ENCODE measurements at places on chromosomes 1 and 21.

DNA sequence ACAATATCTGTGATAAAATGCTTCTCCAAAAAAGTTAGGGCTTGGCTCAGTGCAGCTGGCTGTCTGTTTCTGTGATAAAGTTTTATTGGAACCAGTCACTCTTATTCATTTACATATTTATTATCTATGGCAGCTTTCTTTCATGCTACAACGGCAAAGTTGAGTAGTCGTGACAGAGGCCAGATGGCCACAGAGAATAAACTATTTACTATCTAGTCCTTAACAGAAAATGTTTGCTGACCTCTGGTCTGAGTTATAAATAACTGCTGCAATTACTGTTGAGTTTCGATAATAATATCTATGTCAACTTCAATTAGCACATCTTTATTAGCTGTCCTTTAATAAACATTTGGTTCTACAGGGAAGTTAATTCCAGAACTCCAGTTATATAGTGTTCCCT lies 180.2 kb upstream of the RUNX1 start:
- DNase-seq: no peak

GRCh38 chr1:165600793-165601192 lies 30.2 kb upstream of the MGST3 start:
- no peak for DNase-seq

DNA sequence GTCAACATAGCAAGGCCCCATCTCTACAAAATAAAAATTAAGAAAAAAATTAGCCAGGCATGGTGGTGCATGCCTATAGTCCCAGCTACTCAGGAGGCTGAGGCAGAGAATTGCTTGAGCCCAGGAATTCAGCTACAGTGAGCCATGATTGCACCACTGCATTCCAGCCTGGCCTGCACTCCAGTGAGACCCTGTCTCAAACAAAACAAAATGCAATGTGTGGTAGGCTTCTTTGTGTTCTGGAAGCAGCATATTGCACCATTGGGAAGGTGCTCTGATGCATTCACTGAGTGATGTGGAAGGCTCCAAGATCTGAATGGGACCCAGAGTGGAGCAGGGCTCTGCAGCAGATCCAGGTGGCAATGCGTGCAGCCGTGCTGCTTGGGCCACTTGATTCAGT lies 99.6 kb upstream of the COG2 start:
- no peak for DNase-seq

GRCh38 chr1:109994654-109995053 lies 10.1 kb downstream of the AHCYL1 start:
- no peak for DNase-seq

DNA sequence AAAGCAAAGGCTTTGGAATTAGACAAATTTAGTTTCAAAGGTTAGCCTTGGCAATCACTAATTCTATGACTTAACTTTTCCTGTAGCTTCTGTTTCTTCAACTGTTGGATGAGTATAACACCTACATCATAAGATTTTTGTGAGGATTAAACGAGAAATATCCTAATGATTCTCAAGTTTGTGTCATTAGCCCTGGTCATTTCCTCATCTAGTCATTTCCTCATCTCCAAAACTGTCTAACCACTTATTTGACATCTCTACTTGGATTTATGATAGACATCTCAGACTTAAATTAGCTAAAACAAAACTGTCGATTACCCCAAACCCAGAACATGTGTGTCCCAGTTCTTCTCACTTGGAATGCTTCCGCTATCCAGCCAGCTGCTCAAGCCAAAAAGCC lies 80.2 kb upstream of the CHODL start:
- no peak for DNase-seq

- no peak for DNase-seq
These were observed 17.1 kb downstream of the RPAP2 start for GRCh38 chr1:92315766-92316599.

DNA sequence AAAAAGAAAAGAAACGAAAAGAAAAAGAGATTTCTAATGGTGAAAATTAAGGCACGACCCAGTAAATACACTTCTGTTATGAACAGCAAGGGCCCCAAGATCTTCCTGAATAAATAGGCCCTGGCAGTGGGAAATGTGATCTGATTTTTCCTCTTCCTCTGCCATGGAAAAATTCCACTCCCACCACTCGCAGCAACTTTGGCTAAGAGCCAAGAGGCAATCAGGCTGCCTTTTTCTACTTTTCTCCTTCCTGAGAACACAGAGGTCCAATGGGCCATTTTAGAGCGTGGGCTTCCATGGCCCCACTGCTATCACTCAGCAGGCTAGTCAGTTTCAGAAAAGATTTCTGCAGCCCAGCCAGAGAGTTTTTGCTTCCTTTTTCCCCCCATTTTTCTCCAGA lies 33.7 kb upstream of the AK4 start:
- no peak for DNase-seq

DNA sequence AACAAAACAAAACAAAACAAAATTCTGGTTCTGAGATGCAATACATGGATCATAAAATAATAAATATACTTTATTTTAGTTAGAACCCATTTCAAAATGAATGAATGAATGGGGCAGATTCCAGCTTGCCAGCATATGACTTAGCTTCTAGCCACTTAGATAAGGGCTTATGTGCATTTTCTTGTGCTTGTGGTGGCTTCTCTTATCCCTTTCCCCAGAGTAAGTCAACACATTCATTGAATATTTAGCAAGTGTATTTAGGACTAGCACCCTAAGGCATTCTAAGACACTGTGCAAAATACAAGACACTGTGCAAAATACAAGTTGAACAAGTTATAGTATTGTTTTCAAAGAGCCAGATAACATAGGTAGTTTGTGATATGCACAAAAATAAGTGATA lies 4.7 kb downstream of the ADIPOR1 start:
- no peak for DNase-seq

DNA sequence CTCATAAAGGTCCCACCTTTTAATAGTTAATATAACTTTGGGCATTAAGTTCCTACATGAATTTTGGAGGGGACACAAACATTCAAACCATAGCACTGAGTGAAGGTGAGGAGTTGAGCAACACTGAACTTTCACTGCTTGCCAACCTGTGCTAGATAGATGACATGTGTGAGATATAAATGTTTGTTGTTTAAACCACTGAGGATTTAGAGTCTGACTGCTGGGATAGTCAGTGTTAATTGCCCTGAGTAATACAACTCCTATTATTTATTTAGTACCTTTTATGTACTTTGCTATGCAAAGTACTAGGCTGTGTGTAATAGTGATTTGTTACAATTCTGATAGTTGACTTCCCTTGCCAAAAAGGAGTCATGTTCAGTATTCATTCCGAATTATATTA lies 32.4 kb upstream of the SLC16A1 start:
- no peak for DNase-seq

GRCh38 chr1:31662463-31662862 lies 17.8 kb upstream of the PEF1 start:
- DNase-seq: no peak

GRCh38 chr1:170586321-170587252 lies 54.6 kb downstream of the GORAB start:
- DNase-seq: peak; percentile 59

GRCh38 chr1:237570530-237570929 lies 320.2 kb downstream of the ZP4 start:
- DNase-seq: no peak

DNA sequence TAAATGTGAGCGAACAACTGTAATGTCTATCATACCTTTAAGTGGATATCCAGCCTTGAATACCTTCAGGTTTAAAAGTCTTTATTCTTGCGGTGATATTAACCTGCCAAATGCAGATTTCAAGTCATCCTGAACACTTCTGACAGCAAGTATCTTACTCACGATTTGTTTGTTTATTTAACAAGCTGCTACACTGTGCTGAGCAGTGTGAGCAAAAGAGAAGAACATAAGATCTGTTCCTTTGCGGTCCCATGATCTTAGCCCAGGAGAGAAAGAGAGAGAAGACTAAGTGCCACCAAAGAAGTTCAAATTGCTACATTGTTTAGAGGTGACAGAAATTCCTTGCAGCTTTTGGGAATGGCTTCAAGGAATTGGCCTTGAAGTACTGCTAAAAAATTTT lies 9.5 kb upstream of the IL24 start:
- DNase-seq: no peak

- no peak for DNase-seq
These were observed 620.6 kb upstream of the CAMK1G start for GRCh38 chr1:208962867-208963266.

DNA sequence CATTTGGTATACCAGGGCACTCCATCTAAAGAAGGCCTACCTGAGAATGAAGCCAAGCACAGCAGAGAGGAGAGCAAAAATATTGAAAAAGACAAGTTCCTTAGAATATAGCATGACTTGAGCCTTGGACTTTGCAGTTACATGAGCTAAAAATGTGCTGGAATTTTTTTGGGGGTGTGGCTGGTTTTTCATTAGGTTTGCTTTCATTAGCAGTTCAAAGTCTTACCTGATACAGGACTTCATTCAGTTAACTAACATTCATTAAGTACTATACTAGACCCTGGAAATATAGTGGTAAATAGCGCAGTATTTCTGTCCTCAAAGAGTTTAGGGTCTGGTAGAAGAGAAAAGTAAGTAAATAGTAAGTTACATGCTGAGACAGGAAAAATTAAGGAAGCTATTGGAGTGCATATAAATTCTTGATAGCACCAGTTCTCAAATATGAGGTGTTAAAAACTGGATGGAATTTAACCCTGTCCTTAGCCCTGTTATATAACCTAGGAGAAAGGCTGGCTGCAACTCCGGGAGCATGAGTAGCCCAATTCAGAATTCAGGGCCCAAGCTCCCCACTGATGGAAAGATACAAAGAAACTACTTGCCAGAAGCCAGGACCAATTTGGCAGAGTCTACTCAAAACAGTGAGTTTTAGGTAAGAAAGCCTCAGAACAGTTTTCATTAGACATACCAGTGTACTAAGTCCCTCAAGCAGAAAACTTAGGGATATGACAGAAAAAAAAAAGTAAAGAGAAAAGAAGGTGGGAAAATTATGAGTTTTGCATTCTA lies 3.1 kb upstream of the DOCK7 start:
- DNase-seq: no peak

- no peak for DNase-seq
These were observed 130.5 kb downstream of the RASAL2 start for GRCh38 chr1:178224358-178224757.

- DNase-seq: no peak
These were observed 54.4 kb downstream of the CNIH3 start for GRCh38 chr1:224670506-224670905.

- no peak for DNase-seq
These were observed 212.4 kb downstream of the FOXD2 start for GRCh38 chr1:47650205-47650604.

DNA sequence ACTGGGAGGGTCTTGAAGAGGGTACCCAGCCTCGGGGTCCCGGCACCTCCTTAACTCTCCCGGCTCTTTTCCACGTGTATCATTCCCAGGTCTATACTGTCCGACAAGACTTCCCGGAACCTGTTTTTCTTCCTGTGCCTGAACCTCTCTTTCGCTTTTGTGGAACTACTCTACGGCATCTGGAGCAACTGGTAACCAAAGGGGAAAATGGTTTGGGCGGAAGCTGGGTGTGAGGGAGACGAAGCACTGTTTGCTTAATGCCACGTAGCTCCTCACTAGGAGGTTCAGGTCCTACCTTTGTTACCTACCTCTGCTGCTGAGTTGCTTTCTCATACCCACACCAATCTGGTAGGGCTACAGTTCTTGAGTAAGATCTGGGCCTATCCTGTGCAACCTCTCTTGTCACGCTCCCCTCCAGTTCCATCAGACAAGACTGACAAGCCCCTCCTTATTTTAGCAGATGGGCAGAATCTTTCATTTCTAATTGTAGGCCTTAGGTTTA lies 642 bp downstream of the SLC30A7 start:
- no peak for DNase-seq

GRCh38 chr1:91697861-91698260 lies 188.1 kb downstream of the TGFBR3 start:
- DNase-seq: no peak

GRCh38 chr1:88877382-88877825 lies 14.0 kb downstream of the GTF2B start:
- no peak for DNase-seq

DNA sequence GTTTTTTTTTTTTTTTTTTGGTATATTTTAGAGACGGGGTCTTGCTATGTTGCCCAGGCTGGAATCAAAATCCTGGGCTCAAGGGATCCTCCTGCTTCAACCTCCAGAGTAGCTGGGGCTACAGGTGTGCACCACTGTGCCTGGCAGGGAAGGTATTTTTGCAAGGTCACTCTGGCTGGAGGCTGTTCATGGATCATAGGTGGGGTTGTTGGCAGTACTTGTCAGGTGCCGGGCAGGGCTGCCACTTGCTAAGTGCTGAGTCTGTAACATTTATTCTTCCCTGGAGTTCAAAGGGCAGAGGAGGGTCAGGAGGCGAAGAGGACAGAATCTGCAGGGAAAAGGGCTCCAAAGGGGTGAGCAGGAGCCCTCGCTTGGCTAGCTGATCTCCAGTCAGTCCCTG lies 24.1 kb downstream of the A3GALT2 start:
- no peak for DNase-seq

DNA sequence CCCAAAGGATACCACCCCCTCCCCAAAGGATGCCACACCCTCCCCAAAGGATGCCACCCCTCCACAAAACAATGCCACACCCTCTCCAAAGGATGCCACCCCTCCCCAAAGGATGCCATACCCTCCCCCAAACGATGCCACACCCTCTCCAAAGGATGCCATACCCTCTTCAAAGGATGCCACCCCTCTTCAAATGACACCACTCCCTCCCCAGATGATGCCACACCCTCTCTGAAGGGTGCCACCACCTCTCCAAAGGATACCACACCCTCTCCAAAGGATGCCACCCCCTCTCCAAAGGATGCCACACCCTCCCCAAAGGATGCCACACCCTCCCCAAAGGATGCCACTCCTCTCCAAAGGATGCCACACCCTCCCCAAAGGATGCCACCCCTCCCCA lies 21.6 kb upstream of the TRIM17 start:
- no peak for DNase-seq

GRCh38 chr1:56452027-56453011 lies 127.0 kb downstream of the PLPP3 start:
- DNase-seq: no peak

DNA sequence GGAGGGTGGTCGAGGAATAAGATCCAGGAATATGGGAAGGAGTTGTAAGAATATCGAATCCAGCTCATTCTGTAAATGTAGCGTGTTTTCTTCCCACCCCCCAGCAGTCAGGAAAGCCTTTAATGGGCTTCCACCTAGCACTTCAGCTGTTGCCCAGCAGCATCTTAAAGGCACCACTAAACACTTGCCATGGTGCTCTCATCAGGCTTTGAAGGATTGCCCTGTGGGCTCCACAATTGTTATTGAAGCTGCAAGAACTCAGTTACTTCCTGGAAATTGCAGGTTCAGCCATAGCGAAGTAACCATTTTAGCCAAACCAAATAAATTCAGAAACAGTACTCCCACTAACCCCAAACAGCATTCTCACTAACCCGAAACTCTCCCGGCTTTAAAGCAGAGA lies 511.2 kb downstream of the PLPP3 start:
- no peak for DNase-seq

GRCh38 chr1:1989789-1990188 lies 13.8 kb downstream of the CFAP74 start:
- no peak for DNase-seq

- no peak for DNase-seq
These were observed 7.8 kb downstream of the SLC41A1 start for GRCh38 chr1:205805082-205805711.

GRCh38 chr1:184513421-184513820 lies 126.6 kb downstream of the C1orf21 start:
- DNase-seq: no peak
